CD8-positive, alpha-beta T cell (primary cell): ENCODE measurements at places on chromosomes 11 and 22.

DNA sequence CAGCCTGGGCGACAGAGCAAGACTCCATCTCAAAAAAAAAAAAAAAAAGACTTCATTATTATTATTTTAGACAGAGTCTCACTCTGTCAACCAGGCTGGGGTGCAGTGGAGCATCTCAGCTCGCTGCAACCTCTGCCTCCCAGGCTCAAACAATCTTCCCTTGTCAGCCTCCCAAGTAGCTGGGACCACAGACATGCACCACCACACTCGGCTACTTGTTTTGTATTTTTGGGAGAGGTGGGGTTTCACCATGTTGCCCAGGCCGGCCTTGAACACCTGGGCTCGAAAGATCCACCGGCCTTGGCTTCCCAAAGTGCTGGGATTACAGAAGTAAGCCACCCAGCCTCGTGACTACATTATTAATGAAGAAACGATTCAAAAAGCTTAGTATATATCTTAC lies 5.3 kb upstream of the TYMP start:
- no peak for DNase-seq

- DNase-seq: peak; percentile 73
Observed at GRCh38 chr22:38873469-38874411, 1.7 kb upstream of the CBX6 start.

DNA sequence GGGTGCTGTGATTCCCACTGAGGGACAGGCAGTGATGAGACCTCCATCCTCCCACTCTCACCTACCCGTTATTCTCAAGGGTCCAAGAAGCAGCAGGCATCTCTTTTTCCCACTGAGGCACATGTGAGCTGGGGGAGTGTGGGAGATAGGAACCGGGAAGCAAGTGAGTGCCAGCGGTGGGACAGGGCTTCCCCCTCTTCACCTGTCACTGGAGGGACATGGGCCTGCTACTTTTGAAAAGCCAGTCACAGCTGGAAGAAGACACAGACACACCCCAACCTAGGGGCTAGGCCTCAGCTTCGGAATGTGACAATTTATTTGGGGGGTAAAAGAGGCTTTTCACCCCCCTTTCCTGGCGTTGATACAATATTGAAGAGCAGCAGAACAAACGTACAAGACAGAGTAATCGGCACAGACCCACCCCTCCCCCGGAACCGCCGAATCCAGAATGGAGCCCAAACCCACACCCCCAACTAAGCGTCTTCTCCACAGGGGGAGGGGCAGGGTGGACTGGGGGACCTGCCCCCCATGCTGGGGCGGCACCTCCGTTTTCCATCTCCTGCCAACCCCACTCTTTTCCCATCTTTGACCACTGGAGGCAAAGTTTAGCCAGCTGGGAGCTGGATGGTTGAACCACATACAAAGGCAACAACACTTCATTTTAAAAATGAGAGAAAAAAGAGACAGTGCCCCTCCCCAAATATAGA lies 10.7 kb downstream of the CBX6 start:
- DNase-seq: no peak

GRCh38 chr11:33779849-33780528 lies 5.7 kb upstream of the FBXO3 start:
- no peak for DNase-seq

DNA sequence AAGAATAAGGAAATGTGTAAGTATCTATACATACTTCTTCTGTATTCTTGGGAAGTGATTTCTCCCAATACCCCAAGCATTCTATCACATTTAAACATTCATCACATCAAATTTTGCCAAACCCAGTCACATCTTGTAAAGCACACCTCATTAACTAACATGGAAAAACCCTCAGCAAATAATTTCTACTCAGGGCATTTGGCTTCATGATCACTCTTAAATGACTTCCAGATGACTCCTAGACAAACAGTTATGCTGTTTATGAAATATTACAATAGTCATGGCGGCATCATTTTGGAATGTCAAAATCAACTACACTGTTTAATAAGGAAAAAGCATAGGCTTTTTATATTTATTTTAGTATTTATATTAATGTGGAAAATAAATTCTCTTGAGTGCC lies 47.3 kb upstream of the CCDC34 start:
- no peak for DNase-seq

- no peak for DNase-seq
Observed at GRCh38 chr22:37331034-37331428, 48.7 kb downstream of the CYTH4 start.

GRCh38 chr11:6225896-6226295 lies 8.5 kb downstream of the FHIP1B start:
- DNase-seq: no peak

- DNase-seq: no peak
Observed at GRCh38 chr22:46682011-46682731, 55.9 kb downstream of the CERK start.
